GM12891 (cell line): ENCODE measurements at places on chromosomes 5 and 9.

- DNase-seq, result no peak
Measured at GRCh38 chr9:86669422-86669821, 277.9 kb downstream of the GAS1 start.

DNA sequence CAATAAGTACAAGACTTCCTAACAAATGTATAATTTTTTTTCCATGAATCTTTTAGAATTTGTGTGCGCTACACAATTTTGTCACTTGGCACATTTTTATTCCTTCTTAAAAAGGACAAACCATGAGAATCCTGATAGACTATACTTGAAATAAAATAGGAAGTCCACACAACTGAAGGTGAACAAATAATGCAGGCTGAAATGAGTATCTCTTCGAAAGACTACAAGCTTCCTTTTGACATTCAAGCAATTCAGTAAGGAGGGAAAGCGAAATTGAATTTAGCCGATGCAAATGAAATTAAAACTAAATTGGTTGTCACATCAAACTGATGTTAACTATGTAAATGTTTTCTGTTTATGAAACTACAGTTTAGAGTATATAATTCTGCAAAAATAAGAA, 374.4 kb upstream of the CCNH start:
- DNase-seq, result no peak

- no peak for DNase-seq
Measured at GRCh38 chr9:37676411-37676830, 25.7 kb downstream of the FRMPD1 start.

DNA sequence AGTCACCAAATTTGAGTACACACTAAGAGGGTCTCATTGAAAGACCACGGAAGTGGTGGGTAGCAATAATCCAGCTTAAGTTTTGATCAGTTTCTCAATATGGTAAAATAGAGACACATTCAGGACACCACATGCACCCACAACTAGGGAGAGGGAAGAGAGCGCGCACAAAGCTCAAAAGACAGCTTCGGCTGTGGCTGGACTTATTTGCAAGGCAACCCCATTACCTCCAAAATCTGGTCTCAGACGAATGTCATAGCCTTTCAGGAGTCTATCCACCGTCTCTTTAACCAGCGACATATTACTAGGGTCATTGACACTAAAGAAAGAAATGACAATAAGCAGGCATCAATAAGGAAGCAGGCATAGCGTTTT, 443 bp downstream of the GABRB2 start:
- DNase-seq, result no peak

DNA sequence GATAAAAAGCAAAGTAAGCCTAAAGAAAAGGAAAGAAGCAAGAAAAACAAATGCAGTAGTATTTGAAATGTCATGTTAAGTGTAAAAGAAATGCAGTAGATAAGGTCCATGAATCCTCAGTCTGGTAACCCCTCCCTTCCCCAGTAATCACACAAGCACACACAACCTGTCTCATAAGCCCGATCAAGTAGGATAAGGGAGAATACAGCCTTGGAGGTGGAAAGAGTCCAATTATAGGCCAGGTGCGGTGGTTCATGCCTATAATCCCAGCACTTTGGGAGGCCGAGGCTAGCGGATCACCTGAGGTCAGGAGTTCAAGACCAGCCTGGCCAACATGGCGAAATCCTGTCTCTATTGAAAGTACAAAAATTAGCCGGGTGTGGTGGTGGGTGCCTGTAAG, 117.9 kb downstream of the GADD45G start:
- no peak for DNase-seq

DNA sequence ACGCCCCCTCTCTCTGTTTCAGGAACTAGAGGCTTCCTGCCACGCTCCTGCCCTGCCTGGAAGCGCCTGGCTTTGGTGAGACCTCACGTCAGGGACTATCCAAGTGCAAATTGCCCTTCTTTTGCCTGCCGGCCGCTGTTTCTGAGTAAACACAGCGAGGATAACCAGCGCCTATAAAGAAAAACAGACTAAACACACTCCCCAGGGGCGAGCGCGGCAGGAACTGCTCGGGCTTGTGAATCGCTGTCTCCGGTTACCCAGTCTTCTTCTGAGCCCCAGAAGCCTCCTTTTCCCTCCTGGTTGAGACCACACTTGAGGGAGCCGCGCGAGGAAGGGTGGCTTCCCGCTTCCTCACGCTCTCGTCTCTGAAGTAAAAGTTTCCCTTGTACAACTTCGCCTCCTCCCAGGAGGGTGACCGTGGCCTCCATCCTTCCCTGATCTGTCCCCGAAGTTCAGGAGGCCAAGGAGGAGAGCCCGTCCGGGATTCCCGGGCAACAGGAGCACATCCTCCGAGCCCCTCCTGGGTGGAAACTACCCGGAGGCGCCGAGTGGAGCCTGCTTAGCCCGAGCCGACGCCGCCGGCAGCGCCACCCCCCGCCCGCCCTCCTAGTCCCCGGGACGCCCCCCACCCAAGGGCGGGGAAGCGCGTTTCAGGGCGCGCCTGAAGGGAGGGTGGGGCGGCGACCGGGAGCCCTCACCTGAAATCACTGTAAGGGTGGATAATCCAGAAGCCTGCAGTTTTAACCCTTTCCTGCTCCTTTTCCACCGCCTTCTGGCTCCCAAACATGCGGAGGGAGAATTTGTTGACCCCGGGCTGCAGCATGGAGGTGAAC, 993 bp downstream of the HCN1 start:
- no peak for DNase-seq

GRCh38 chr9:129391221-129391661, 213.2 kb upstream of the IER5L start:
- DNase-seq, result no peak

DNA sequence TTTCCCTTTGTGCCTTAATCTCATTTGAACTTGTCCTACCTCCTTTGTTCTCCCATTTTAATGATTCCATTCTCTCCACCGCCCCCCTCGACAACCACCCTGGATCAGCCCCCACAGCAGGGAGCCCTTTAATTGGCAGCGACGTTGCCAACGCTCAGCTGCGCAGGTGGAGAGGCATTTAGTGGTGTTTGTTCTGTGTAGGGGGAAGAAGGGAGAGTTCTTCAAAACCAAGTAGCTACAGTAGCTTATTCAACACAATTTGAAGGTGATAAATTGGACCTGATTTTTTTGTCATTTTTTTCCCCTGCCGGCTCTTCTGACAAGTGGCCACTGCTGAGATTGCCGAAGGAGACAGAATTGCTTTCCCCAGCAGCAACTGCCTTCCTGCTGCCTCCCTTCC, 499.1 kb downstream of the CDK5RAP2 start:
- DNase-seq, result no peak

- DNase-seq, result no peak
Measured at GRCh38 chr9:123689701-123690428, 240.1 kb downstream of the DENND1A start.

- no peak for DNase-seq
Measured at GRCh38 chr5:176533894-176534611, 3.1 kb downstream of the RNF44 start.

DNA sequence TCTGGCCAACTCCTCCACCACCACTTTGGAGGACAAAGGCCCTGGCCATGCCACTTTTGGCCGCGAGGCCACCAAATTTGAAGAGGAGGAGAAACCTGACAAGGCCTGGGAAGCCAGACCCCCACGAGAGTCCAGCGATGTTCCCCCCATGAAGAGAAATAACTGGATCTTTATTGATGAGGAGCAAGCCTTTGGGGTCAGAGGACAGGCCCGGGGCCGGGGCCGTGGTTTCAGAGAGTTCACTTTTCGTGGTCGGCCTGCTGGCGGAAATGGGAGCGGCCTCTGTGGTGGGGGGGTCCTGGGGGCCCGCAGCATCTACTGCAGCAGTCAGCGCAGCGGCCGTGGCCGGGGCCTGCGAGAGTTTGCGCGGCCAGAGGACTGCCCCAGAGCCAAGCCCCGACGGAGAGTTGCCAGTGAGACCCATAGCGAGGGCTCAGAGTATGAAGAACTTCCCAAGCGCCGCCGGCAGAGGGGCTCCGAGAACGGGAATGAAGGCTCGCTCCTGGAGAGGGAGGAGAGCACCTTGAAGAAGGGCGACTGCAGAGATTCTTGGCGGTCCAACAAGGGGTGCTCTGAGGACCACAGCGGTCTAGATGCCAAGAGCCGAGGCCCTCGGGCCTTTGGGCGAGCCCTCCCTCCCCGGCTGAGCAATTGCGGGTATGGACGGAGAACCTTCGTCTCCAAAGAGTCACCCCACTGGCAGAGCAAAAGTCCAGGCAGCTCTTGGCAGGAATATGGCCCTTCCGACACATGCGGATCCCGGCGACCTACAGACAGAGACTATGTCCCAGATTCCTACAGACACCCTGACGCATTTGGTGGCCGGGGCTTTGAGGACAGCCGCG, 27.4 kb upstream of the POMT1 start:
- DNase-seq, result no peak

GRCh38 chr5:61638476-61638875, 306.4 kb downstream of the ZSWIM6 start:
- no peak for DNase-seq

- no peak for DNase-seq
Measured at GRCh38 chr5:179959641-179960040, 51.9 kb upstream of the TBC1D9B start.

DNA sequence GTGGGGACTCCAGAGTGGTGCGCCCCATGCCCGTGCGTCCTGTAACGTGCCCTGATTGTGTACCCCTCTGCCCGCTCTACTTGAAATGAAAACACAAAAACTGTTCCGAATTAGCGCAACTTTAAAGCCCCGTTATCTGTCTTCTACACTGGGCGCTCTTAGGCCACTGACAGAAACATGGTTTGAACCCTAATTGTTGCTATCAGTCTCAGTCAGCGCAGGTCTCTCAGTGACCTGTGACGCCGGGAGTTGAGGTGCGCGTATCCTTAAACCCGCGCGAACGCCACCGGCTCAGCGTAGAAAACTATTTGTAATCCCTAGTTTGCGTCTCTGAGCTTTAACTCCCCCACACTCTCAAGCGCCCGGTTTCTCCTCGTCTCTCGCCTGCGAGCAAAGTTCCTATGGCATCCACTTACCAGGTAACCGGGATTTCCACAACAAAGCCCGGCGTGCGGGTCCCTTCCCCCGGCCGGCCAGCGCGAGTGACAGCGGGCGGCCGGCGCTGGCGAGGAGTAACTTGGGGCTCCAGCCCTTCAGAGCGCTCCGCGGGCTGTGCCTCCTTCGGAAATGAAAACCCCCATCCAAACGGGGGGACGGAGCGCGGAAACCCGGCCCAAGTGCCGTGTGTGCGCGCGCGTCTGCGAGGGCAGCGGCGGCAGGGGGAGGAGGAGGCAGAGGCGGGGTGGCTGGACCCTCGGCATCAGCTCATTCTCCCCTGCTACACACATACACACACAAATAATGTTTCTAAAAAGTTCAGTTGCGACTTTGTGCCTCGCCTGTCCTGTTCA, 668 bp downstream of the GLIS3 start:
- DNase-seq, result peak; percentile 24

DNA sequence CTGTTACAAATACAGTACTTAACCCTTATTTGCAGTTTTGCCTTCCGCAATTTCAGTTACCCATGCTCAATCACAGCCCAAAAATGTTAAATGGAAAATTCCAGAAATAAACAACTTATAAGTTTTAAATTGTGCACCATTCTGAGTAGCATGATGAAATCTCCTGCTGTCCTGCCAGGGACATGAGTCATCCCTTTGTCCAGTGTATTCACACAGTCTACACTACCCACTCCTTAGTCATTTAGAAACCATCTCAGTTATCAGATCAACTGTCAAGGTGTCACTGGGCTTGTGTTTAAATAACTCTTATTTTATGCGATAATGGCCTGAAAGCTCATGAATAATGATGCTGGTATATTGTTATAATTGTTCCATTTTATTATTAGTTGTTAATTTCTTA, 95.8 kb downstream of the PLCXD3 start:
- no peak for DNase-seq

GRCh38 chr5:82222597-82223574, 55.3 kb downstream of the RPS23 start:
- no peak for DNase-seq

DNA sequence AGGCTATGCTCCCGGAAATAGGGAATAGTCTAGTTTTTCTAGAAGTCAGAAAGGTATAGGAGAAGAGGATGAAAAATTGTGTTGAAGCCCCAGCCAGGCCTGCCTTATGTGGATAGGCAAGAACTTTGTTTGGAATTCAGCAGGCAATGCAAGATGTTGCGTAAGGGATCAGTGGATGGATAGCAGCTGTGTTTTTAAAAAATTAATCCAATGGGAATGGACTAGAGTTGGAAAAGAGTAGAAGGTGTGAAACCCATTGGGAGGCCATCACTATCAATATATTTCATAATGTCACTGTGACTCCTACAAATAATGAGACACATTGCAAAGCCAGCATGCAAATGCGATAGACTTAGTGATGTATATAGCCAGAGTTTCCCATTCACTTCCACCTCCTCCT, 281.9 kb downstream of the MARCHF11 start:
- DNase-seq, result no peak

GRCh38 chr9:112447283-112447761, 39.3 kb upstream of the KIAA1958 start:
- DNase-seq, result no peak

GRCh38 chr5:78912085-78912771, 72.9 kb downstream of the ARSB start:
- DNase-seq, result no peak

DNA sequence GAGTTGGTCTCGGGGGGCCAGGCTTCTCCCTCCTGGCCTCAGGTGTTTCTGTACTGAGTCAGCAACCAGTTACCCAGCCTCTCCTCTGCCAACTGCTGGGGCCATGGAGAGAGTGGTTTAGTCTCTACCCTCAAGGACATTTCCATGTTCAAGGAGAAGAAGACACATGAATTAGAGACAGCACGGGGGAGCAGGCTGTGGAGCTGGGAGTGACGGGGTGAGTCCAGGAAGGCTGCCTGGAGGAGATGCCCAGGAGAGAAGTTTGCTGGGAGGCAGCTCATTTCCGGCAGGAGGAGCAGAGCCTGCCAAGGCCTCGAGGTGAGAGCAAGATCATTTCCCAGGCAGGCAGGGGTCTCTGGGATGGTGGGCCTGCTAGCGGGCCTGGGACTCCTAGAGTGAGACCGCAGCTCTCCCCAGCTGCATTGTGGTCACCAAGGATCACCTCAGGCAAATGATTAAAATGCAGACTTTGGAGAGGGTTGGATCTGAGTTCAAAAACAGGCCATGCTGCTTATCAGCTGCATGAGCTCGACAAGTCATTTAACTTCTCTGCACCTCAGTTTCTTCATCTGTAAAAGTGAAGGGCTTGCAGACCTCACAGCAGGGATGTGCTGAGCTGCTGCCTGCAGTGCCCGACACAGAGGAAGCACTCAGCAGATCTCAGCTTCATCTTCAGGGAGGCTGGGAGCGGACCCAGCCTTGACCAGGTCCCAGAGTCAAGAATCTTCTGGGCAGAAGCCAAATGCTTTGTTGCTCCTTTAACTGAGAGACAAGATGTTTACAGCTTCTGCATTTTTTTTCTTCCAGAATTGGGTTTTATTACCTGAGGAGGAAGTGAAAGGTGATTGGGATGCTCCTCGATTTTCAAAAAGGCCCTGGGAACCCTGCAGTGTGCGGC, 35.2 kb downstream of the NEK6 start:
- no peak for DNase-seq

GRCh38 chr5:128424646-128425045, 113.4 kb downstream of the FBN2 start:
- no peak for DNase-seq

GRCh38 chr5:151374539-151374938, 27.2 kb upstream of the SLC36A2 start:
- DNase-seq, result no peak
